ENCODE measurements at places on chromosomes 6 and 20.

DNA sequence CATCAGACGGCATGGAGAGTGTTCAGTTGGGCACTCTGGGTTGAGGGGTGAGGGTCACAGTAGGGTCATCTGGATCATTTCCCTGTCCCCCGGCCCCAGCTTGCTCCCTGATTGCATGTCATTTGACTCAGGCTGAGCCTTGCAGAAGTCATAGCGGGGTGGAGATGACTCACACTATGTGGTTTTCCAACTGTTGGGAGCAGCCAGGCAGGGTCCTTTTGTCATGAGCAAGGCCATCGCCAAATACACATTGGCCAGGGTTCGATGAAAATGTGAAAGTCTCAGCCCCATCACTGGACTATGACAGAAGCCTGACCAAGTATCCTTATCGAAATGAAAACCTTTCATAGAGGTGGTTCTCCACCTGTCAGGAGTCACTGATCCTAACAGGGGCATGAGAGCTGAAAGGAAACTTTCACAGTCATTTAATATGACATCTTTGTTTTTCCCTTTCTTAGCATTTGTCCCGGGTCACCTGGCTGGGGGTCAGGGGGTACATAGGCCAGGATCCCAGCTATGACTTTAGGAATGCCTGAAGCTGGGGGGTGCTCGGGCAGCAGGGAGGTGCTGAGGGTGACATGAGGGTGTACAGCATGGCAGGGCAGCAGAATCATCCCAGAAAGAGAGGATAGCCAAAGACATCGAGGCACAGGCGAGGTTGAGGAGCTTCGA is 70.2 kb upstream of the CD93 start:
- DNase-seq, result peak; percentile 92

- no peak for DNase-seq
Observed at GRCh38 chr6:157326979-157327378, 3.7 kb upstream of the TMEM242 start.

DNA sequence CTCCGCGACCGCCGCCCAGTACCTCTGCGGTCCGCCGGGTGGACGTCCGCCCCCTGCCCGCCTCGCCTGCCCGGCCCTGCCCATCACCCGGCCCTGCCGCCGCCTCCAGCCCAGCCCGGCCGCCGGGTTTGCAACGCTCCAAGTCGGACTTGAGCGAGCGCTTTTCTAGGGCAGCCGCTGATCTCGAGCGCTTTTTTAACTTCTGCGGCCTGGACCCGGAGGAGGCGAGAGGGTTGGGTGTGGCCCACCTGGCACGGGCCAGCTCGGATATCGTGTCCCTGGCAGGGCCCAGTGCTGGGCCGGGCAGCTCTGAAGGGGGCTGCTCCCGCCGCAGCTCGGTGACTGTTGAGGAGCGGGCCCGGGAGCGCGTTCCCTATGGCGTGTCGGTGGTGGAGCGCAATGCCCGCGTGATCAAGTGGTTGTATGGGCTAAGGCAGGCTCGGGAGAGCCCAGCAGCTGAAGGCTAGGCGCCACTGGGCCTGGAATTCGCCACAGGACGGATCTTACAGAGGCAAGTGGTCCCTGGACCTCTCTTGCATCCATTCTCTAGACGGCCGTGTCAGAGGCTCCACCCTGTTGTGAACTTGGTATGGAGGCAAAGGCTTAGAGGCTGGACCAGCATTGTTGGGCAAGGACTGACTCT is 11.8 kb downstream of the FAM110A start:
- no peak for DNase-seq

DNA sequence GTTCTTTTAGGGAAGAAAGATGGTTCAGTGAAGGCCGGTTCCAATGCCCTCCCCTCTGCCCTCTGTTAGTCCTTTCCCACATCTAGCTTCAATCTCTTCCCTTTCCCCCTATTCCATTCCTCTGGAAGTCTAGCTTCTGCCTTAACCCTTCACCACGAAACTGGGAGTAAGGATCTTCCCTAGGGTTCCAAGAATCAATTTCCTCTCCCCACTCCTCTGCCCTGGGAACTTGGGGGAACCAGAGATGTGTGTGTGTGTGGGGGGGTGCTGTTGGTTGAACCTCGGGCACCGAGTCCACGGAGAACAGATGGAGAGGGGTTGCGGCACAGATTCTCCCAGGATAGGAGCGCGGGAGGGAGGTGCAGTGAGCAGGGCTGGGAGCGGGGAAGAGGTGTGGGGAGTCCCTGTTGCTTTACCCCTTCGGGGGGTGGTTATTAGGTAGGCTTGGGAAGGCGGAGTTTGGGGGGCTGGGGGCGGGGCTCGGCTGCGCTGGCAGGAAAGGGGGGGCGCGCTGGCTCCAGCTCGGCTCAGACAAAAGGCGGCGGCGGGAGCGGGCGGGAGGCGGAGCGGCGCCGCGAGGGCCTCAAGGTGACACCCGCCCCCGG is at the start of gene TMEM151B:
TSS of gene TMEM151B (plus strand) at position 530 of the 605 bp plus-strand sequence. CDS start 293 bp downstream, outside the sequence.
- no peak for DNase-seq

DNA sequence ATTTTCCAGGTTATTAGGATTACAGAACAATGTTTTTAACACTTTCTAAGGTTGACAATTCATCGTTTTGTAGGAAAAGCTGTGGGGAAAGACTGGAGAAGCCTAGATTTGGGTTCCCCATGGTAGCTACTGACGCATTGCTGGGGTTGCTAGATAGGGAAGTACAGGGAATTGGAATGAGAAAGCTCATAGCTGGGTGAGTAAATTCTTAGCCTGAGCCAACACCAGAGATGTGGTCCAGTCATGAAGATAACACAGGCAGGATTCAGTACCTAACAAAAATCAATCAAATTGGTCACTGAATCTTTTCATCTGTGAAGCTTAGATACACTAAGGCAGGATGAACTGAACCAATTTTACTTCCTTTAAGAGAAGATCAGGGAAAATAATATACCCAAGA is 35.7 kb downstream of the RIN2 start:
- no peak for DNase-seq

- DNase-seq, result no peak
Observed at GRCh38 chr6:159983641-159984080, 14.8 kb downstream of the IGF2R start.

DNA sequence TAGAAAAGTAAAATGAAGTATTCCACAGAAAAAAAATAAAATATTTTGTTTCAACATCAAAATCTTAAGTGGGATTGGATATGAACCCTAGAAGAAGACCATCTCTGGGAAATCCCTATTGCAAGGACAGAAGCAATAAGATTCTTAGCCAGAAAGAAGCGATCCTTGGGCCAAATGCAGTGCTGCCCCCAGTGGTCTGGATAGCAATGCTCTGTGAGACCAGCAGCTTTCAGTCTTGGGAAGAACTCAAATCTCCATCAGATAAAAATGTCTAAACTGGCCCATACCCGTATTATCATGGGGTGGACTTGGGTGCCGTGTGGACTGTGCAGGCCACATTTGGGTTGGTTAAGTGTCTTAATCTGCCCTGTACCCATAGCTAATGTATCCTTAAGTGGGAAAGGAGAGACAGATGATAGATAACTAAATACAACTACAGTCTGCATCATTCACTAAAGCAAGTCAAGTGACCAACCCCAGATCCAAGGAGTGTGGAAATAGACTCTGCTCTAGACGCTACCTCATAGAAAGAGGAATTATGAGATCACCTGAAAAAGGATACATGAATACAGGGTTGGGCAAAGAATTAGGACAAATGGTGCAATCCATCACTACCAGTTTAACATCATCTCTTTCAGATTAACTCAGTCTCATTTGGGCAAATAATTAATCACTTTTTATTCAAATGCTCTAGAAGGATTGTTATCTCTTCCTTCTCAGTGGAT is 38.9 kb upstream of the SNAP25 start:
- DNase-seq, result no peak

GRCh38 chr20:14522595-14522994 is 185.2 kb upstream of the FLRT3 start:
- DNase-seq, result no peak

- DNase-seq, result no peak
Observed at GRCh38 chr6:5592886-5593519, 331.7 kb downstream of the FARS2 start.

- DNase-seq, result no peak
Observed at GRCh38 chr6:73577676-73578075, 56.8 kb upstream of the EEF1A1 start.

- DNase-seq, result no peak
Observed at GRCh38 chr6:137248702-137249101, 29.5 kb upstream of the IFNGR1 start.

DNA sequence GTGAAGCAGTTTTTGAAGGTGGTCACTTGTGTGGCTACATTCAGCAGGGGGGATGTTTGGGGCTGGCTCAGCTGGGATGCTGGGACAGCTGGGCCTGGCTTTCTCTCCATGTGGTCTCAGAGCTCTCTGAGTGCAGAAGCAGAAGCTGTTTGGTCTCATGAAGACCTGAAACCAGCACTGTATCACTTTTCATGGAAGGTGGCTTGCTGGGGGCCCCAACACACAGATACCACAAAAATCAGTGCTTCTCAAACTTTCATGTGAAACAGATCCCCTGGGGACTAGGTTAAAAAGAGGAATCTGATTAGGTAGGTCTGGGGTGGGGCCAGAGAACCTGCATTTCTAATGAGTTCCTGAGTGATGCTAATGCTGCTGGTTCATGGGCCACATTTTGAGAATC is 347.3 kb downstream of the DHX35 start:
- DNase-seq, result no peak

DNA sequence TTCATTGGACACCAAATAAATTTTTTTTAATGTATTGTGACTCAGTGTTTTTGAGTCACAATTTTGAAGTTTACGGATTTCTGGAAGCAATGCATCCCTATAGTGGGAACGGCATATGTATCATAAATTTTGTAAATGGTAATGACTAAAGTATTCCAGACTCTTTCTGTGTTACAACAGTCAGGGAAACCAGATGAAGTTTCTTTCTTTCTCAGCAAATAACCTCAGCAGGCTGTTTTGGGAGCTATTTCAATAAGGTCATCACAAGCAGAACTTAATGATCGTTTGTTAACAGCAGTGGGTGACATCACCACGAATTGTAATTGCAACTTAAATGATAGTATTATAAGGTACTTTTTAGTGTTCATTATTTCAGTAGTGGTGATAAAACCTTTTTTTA is 52.0 kb downstream of the HIVEP1 start:
- DNase-seq, result peak; percentile 83

DNA sequence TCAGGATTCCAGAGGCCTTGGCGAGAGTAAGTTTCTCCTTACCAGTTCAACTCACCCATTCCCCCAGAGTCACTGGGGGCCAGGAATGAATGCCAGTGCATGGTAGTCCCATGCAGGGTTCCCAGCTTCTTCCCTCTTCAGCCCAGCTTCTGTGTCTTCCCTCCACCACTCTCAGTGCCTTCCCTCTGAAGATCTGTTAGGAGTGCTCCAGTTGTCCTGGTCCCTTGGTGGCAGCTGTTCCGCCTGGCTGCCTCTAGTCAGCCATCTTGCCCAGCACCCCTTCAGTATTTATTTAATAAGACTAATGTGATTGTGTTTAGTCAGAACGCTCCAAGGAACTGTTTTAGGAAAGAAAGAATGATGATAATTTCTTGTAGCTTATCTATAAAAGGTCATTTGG is 23.1 kb downstream of the FIG4 start:
- DNase-seq, result no peak

DNA sequence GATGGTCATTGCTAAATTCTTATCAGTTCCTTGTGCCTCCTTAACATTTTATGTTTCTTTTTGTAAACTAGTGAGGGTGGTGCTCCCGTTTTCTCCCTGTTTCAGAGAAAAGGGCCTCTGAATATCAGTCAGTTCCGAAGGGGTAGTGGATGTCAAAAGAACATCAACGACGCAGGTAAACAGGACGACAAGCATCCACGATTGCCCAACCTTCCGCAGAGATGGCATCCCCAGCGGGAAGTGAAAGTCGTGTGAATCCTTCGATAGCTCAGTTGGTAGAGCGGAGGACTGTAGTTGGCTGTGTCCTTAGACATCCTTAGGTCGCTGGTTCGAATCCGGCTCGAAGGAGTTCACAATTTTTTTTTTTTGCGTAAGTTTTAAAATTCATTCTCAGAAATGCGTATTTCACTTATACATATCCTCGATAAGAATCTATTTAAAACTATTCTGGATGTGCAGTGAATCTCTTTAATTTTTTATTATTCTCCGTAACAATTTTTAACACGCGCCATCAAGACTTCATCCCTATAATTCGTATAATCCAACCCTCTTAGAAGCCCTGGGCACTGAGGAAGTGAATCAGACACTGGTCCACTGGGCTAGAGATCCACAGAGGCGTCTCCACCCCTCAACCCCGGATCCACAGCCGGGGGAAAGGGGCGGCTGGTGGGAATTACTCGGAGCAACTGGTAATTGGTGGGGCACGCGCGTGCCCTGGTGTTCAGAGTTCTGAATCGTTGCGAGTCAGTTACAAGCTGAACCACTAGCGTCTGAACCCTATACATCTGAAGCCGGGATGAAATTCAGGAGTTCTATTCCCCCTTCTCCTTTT is 27.9 kb upstream of the ABT1 start:
- DNase-seq, result peak; percentile 88

DNA sequence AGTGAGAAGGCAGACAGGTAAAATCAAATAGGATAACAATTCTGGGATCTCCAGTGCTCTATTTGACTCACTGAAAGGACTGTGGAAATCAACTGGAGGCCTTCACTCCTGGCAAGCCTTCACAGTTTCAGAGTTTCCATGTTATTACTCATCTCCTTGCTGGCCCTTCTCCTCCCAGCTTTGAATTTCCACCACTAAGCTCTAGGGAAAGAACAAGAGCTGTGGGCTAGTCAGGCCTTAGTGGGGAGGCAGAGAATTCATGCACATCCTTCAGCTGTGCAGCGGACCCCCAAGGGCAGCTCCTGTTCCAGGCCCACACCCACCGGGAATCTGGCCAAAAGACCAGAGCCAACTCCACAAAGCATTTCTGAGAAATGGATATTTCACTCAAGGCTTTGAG is 26.0 kb downstream of the MYLIP start:
- peak; percentile 86 for DNase-seq

DNA sequence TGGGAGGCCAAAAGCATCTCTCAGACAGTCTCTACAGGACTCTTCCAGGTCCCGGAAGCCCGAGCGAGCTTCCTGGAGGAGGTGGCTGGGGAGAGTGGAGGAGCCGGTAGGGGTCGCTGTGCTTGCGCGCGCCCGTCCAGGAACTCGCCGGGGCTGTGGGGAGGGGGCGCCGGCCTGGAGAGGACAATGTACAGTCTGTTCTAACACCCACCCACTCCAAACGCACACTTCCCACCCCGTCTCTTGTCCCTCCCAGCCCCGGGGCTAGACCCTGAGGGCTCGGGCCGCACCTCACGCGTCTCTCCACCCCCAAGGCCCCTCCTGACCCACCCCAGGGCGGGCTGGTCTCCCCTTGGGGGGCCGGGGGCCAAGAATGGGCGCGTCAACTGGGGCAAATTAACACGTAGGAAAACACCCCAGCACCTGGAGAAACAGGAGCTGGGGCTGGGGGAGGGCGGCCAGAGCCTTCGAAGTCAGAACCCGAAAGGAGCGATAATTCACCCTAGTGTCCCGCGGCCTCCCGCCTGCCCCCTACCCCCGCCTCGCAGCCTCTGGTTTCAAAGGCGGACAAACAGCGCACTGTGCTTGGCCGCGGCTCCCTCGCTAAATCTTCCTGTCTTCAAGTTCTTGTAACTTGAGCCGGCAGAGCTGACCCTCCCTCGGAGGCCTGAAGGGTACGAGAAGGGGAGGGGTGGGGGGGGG is 103.2 kb upstream of the FOXP4 start:
- DNase-seq, result peak; percentile 69
